ENCODE measurements at places on chromosomes 4 and X.

- no peak for DNase-seq
These were observed 258.3 kb upstream of the GABRA2 start for GRCh38 chr4:46648088-46648744.

DNA sequence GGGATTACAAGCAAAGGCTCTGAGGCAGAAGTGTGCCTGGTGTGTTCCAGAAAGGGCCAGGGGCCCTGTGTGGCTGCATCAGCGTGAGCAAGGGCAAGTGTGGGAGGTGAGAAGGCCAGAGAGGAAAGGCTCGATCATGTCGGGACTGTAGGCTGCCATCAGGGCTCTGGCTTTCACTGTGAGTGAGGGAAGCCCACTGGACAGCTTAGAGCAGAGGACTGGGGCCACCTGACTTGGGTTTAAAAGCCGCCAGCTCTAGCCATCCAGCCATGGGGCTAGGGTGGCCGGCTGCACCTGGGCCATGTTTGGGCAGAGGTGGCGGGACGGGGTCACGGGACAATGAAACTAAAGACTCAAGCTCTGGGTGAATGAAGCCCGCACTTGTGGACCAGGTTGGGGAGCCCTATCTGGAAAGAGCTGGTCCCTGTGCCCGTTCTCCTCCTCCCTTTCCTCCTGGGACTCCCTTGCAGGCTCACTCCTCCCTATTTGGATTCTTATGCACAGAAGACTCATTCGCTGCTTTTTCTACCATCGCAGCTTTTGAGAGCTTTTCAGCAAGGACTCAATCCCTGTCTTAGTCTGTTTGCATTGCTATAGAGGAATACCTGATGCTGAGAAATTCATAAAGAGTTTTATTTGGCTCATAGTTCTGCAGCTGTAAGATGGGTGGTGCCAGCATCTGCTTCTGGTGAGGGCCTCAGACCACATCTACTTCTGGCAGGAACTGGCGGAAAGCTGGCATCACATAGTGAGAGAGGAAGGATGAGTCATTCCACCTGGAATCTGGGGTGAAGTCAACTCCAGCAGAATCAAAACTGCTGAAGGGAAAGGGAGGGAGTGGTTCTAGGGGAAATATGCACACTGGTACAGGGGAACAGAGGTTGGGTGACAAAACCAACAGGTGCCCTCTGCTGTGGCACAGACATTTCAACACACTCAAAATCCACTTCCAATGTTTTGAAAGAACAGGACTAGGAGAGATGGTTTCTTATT, 15.3 kb downstream of the CTAG1B start:
- no peak for DNase-seq

GRCh38 chr4:52750819-52751486, at the start of gene ERVMER34-1:
ERVMER34-1 (minus strand) TSS chr4:52751425; CDS start chr4:52745520, 5,905 bp downstream.
- DNase-seq: peak; percentile 10

DNA sequence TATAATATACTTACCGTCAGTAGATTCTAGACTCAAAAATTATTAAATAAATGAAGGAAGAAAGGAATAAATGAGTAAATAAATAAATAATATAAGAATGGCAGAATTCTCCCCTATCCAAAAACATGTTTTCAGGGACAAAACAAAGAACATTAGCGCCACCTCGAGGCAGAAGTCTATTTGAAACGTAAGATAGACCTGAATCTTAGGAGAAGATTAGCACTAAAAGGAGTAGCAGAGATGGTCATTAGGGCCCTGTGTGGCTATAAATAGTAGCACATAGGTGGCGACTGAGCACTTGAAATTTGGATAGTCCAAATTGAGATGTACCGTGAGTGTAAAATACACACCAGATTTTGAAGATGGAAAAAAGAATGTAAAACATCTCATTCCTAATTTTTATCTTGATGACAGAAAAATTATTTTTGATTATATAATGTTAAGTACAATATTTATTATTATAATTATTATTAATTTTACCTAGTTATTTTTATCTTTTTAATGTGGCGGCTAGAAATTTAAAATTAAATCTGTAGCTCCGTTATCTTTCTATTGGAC, 24.3 kb upstream of the SRD5A3 start:
- DNase-seq: peak; percentile 22

GRCh38 chrX:148771440-148771839, 271.0 kb downstream of the AFF2 start:
- no peak for DNase-seq

DNA sequence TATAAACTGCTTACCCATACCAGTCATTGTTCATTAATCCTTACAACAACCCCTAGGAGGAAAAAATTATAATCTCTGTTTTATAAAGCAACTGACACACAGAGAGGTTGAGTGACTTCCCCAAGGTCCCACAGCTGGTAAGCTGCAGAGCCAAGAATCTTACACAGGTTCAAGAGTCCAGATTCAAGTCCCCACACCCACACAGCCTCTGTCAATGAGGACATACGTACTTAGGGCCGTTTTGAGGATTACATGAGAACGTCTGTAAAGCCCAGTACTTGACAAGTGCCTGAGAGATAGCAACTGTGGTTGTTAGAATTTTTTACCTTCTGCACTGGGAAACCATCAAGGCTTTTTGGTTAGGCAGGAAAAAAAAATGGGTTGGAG, 556 bp upstream of the SLC25A43 start:
- DNase-seq: no peak

DNA sequence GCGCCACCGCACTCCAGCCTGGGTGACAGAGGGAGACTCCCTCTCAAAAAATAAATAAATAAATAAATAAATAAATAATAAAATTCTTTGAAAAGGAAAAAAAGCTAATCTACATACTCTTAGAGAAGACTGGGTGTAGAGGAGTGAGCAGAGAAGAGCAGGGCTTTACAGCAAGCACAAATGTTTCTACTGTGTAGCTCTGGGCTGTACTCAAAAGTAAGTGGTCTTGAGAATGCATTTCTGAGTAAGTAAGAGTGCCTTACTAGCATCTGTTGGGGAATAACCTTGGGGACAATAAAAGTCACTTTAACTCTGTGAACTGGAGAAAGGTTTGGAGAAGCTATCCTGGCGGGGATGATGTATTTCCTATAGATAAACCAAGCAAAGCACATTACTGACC, 185.8 kb downstream of the WDFY3 start:
- no peak for DNase-seq

DNA sequence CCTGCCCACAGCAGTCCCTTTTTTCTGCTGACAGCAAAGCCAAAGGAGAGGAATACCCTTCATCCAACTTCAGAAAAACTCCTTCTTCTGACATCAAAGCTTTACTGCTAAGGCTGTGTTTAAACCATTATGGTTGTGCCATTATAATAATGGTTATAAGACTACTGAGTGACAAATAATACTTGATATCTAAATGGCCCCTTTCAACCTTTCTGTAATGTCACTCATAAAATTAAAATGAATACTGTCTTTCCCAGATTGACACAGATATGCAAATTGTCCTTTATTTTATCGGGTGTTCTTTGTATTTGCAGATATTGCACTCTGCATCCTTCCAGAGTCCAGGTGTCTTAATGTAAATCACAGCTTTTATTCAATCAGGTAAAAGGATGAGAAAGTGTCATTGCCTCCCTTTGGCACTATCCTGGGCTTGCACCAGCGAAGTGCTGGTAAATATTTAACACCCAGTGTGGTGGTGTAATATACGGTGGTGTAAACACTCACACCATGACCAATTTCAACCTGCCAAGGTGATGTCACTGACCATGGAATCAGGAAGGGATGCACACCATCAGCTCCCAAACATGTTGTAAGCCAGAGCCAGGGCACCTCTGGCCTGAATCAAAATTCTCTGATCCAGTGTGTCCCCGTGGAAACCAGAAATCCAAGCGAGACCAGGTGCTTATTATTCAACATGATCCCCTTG, 139.4 kb upstream of the TENM3 start:
- DNase-seq: no peak

- DNase-seq: no peak
These were observed 62.8 kb upstream of the NLGN4X start for GRCh38 chrX:6291444-6291843.

DNA sequence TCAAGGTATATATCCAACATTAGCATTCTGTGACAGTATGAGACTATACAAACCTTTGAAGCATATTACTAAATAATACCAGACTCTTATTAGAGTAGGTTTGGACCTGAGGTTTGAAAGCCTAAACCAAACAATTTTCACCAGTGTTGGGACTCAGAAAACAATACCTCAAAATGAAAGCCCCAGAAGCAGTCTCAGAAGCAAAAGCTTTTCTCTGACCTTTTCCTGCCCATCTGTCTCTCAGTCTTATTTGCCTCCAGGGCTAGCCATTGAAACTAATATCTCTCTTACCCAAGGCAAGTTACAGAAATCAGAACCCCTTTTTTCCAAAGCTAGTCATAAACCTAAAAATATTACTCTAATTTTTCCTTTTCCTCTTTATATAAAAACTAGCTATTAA, 163.3 kb downstream of the PTCHD1 start:
- DNase-seq: no peak

GRCh38 chr4:41120297-41121217, 93.8 kb downstream of the APBB2 start:
- no peak for DNase-seq

DNA sequence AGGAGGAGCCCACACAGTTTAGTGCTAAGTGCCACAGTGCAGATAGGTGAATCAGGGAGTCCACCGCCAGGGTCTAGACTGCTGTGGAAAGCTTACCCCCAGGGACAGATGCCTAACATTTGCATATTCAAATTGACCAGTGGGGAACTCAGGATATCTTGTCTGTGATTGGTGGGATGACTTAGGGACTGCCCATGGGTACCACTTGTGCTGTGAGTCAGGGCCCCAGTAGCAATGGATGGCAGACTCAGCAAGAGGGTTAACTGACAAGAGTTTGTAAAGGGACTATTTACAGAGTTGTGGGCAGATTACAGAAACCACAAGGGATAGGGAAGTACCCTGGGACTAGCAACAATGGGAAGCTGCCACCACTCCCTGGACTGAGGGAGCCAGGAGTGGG, 282.1 kb downstream of the BCOR start:
- DNase-seq: no peak

GRCh38 chr4:7591409-7592053, 156.8 kb upstream of the PSAPL1 start:
- no peak for DNase-seq

- DNase-seq: no peak
These were observed 45.7 kb downstream of the SYTL5 start for GRCh38 chrX:38052096-38052495.

DNA sequence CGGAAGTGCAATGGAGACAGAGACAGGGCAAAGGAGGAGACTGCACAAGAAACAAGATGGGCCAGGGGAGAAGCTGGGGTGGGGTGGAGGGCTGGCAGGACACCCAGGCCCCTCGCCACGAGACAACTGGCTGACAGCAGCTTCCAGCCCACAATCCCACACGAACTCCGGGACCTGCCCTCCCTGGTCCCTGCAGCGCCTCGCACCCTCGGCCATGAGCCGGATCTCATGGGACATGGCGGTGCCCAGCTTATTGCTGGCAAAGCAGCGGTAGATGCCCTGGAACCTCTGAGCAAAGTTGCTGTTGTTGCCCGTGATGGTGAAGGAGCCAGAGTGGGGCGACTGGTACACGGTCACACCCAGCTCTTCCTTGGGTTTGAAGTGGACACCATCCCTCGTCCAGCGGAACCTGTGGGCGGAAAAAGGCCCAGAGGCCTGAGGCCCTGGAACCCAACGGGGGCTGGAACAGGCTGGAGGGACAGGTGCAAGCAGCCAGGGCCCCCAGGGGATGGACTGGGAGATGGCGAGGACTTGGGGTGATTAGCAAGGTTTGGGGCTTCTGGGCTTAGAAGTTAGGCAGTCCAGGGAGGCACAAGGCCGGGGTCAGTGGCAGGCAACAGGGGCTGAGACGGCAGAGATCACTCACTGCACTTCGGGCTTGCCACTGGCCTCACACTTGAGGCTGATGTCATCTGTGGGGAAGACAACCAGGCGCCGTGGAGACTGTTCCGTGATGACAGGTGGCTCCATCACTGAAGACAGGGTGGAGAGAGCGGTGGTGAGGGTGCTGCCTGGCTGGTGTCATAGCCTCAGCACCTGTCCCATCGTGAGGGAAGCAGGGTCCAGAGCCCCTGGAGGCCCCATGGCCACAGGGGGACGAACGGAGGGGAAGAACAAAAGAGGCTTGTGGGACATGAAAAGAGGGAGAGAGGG, 13.8 kb downstream of the L1CAM start:
- DNase-seq: no peak

- no peak for DNase-seq
These were observed 88.5 kb downstream of the PHKA2 start for GRCh38 chrX:18895189-18895951.

GRCh38 chrX:153361781-153362397, 27.9 kb downstream of the ZNF275 start:
- DNase-seq: no peak

DNA sequence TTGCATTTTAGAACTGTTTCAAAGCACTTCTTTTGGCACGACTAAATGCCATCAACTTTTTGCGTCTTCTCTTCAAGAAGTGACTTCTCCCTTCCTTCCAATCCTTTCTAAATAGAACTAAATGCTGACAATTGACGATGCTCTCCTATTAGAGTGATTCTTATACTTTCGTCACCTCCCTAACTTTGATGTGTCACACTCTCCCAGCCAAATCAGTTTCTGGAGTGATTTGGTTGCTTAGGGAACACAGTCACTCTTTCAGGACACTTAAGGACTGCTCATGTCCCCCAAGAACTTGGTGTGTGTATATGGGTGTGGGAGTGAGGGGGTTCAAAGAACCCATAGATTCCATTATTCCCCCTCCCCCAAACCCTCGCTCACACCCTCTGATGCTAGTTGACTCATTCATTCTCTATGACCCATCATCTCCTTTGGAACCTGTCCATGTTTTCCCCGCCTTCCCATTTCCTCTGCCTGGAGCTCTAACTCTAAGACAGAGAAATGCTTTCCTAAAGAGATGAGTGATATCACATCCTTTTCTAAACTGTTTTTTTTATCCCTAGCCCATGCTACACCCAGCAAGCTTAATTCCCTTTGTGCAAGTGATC, 26.8 kb upstream of the AREG start:
- DNase-seq: no peak

DNA sequence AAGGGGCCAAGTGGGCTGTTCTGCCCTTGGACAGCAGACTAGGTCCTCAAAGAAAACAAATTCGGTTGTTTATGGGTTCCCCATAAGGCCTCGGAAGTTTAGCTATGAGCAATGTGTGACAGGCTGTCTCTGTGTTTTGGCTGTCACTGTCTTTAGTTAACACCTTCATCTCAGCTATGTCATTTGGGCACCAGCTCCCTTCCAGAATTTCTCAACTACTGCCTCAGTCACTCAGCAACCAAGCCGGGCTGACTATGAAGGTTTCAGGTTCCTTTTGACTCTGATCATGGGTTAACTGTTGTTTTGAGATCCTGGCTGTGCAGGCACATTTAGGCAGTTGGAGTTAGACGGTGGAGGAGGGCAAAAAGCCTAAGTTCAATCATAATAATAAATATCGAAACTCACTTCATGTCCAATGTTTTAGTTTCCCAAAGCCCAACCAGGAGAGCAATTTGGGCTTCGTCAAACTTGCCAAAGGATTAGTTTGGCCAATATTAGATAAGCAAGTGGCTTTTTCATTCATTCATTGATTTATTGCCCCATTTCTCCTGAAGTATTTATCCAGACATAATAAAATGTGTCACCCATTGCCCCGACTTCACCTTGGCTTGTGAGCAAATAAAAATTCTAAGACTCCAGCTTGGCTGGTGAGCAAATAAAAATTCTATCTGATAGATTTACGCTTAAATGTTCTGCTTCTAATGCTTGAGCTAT, 9.1 kb upstream of the PAGE1 start:
- no peak for DNase-seq

Data from stimulated activated CD4-positive, alpha-beta T cell treated with anti-CD3 and anti-CD28 coated beads, TNF-alpha, amount 100 ng/mL, for 24 hours (primary cell).